Fibroblast of lung (primary cell): ENCODE measurements at places on chromosomes 4 and X.

GRCh38 chr4:75621715-75622114 is 8.6 kb downstream of the CDKL2 start:
- DNase-seq = no peak

DNA sequence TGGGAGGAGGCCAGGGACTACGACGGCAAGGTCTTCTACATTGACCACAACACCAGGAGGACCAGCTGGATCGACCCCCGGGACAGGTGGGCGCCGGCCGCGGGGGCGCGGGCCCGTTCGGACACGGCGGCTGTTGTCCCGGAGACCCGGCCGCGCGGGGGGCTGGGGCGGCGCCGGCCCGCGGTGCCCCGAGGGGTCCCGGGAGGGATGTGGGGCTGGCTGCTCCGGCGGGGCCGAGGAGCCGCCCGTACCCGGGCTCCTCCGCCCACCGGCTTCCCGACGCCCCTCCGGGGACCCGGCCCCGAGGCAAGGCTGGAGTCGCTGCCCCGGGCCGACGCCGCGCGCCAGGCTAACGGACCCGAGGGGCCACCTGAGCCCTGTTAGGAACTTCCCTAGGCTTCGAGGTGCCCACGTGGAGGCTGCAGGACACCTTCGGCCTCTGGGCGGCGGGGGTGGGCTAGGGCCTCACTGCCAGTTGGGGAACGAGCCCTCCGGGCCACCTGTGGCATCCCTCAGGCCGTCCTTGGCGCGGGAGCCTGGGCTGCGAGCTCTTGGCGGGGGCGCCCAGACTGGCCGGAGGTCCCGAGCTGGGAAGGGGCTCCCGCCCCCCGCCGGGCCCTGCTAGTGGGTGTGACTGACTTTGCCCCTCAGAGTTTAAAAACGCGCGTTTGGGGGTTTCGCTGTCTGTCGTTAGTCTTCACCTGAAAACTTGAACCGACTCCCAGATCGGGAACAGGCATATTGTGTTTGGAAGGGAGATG is 660 bp downstream of the WWC2 start:
- no peak for DNase-seq

- peak; percentile 79 for DNase-seq
Measured at GRCh38 chr4:48331577-48332330, 9.6 kb upstream of the SLAIN2 start.

GRCh38 chr4:37802068-37802666 is 24.3 kb upstream of the PGM2 start:
- peak; percentile 54 for DNase-seq

GRCh38 chr4:72077346-72077745 is 45.5 kb downstream of the NPFFR2 start:
- peak; percentile 46 for DNase-seq

DNA sequence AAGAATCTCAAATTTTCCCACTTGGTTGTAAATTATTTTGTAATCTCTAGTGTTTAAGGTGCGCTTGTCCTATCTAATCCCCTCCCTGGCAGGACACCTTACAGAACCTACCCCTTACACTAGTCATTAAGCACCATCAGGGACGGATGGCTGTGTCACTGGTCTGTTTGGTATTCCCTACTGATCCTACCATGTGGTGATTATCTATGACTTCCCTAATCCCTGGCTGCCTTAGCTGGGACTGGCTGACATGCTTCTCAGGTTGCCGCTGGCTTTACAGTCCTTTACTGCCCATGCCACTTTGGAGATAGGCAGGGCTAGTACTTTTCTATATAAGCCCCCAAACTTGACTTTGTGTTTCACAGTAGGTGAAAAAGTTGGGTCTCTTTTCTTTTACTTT is 58.6 kb downstream of the ELOVL6 start:
- no peak for DNase-seq

DNA sequence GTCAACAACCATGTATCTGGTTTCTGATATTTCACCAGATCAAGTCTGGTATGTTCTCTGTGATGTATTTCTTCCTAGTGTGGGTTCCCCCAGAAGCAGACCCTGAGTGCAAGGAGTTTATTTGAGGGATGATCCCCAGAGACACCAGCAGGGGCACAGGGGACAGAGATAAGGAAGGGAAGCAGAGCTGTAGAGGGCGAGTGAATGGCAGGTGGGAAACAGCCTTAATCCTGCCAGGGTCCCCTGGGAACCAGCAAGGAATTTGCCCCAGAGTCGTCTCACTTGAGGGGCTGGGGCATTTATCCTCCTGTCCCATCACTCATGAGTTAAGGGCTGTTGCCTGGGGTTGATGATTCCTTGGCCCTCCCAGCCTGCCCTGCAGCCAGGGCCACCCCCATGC is 206.4 kb upstream of the BCOR start:
- DNase-seq = no peak

GRCh38 chrX:148501386-148502066 is 1.1 kb downstream of the AFF2 start:
- DNase-seq = no peak

GRCh38 chrX:72042852-72043248 is 88.9 kb downstream of the RTL5 start:
- DNase-seq = no peak

GRCh38 chrX:134568285-134569016 is 89.8 kb downstream of the PLAC1 start:
- DNase-seq = no peak

DNA sequence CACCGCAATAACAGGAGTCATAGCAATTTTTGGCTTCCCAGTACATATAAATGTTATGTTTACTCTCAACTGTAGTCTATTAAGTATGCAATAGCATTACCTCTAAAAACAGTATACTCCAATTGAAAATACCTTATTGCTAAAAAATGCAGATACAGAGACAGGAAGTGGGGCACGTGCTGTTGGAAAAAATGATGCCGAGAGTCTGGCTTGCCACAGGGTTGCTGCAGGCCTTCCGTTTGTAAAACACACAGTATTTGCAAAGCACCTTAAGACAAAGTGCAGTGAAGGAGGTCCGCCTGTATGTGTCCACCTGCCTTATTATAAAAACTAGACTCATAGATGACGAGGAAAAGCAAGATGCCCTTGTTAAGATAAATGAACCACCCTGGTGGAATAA is 23.5 kb downstream of the CD99 start:
- no peak for DNase-seq

DNA sequence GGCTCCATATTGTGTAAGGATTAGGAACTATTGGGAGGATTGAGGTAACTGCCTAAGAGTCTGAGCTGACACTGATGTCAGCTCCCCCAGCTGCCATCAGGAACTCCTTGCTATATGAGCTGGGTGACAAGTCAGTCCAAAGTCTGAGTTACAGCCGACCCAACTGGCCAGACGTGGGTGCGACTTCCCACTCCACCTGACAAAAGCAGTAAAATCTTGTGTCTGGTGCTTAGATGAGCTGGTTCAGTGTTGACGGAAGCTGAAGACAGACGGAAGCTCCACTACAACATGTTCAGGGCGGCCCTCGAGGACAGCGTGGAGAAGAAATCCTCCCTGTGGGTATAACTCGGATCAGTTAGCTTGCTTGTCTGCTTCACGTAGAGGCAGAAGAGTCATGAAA is 22.8 kb upstream of the NAT8L start:
- no peak for DNase-seq

GRCh38 chr4:110510955-110511544 is 35.1 kb downstream of the ENPEP start:
- peak; percentile 79 for DNase-seq

GRCh38 chr4:83217721-83218522 is 66.7 kb downstream of the COQ2 start:
- no peak for DNase-seq

DNA sequence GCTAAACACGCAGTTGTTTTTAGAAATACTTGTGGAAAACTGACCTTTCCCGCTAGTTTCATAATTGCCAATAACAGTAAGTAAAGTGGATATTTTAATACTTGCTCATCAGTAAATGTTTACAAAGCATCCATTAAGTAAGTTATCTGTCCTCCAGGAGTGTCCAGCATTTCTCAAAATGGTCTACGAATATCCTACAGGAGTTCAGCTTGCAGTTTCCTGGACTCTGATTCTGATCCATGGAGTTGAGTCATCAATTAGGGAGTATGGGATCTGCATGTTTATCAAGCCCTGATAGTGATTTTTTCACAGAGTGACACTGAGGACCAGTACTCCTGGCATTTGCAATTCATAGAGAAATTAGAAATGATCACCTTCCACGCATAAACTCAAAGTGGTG is 325.2 kb upstream of the AADAT start:
- DNase-seq = no peak

GRCh38 chrX:113833096-113834055 is 750.5 kb upstream of the HTR2C start:
- no peak for DNase-seq

DNA sequence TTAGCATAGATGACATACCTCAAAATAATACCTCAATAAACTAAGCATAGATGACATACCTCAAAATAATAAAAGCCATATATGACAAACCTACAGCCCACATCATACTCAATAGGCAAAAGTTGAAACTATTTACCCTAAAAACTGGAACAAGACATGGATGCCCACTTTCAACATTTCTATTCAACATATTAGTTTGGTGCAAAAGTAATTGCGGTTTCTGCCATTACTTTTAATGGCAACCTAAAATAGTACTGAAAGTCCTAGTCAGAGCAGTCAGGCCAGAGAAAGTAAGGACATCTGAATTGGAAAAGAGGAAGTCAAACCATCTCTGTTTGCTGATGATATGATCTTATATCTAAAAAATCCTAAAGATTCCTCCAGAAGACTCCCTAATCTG is 250.4 kb downstream of the RAB28 start:
- no peak for DNase-seq

DNA sequence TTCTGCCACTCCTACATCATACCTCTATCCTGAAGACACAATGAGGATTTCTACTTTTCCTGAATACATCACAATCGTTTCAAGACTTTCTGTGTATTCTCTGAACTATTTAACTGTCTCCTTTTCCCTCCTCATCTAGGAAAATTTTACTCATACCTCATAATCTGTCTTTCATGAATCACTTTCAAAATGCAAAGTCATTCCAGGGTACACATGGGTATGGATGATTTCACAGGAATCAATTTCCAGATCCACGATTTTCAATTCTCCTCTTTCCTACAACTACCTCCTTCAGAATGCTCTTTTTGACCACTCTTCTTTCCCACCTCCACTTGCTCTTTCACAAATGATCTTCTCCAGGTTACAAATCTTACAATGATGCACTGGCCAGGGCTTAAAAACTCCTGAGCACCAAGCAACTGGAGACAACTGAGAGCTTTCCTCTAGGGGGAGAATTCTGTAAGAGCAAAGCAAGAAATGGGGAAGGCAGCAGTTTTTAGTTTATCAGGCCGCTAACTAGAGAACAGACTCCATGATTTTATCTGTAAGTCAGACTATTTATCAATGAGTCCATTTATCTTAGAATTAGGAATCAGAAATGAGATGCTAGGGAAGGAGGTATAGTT is 116.4 kb downstream of the PPP3CA start:
- DNase-seq = peak; percentile 39

GRCh38 chr4:116073051-116073450 is 959.6 kb upstream of the NDST4 start:
- DNase-seq = no peak

GRCh38 chr4:54231768-54232688 is 2.9 kb downstream of the PDGFRA start:
- peak; percentile 68 for DNase-seq

- no peak for DNase-seq
Measured at GRCh38 chr4:172543249-172543648, 625.4 kb upstream of the GALNT7 start.

- no peak for DNase-seq
Measured at GRCh38 chrX:138866643-138867042, 155.1 kb upstream of the FGF13 start.

DNA sequence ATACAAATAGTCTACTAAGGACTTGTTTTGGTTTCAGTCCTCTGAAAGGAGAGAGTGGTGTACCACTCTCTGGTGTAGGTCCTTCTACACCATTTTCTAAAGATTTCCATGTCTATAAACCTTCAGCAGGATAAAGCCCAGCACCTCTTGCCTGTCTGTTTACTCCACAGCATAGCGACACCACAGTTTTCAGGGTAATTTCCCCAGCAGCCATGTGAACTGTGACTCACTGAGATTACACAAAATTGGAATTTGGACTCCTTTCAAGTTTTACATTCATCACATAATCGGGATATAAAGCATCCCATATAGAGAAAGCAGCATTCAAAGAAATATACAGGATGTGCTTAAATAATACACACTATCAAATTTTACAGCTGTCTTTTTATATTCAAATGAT is 229.6 kb downstream of the PRDM5 start:
- peak; percentile 86 for DNase-seq

- DNase-seq = peak; percentile 11
Measured at GRCh38 chr4:67522230-67522629, 23.1 kb downstream of the CENPC start.

- no peak for DNase-seq
Measured at GRCh38 chr4:156344397-156344796, 390.7 kb upstream of the CTSO start.

DNA sequence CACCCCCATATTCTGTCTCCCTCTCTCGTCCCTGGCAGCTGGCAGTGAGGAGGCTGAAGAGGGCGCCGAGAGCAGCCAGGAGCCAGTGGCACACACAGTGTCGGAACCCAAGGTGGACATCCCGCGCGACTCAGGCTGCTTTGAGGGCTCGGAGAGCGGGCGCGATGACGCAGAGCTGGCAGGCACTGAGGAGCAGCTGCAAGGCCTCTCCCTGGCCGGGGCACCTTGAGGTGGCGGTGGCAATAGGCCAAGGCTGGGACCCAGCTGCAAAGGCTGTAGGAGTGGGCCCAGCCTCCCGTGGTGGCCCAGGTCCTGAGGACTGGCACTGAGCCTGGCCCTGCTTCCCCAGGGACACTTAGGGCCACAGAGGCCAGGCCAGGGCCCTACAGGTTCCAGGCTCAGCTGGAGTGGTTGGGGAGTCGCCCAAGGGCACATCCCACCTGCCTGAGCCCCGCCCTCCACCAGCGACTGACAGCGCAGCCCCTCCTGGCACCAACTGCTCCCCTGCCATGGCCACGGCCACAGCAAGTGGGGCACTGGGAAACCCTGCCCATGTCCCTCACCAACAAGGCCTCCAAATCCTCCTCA is 13.9 kb downstream of the SASH3 start:
- no peak for DNase-seq

DNA sequence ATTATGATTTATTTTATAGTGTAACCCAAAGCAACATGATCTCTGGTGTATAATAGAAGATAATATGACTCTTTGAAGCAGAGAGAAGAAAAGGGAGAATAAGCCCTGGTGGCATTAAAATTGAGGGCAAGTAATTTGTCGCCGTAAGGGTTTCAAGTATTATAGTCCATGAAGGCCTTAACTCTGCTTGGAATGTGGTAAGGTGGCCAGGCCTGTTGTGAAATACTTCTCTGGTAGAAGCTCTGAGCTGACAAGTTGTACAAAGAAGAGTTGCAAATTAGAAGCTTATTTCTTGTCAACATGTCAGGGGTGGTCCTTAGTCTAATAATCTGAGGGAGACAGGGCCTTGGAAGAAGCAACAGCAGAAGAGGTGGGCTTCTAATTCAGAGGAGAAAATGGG is 151.7 kb upstream of the HHIP start:
- DNase-seq = peak; percentile 6

DNA sequence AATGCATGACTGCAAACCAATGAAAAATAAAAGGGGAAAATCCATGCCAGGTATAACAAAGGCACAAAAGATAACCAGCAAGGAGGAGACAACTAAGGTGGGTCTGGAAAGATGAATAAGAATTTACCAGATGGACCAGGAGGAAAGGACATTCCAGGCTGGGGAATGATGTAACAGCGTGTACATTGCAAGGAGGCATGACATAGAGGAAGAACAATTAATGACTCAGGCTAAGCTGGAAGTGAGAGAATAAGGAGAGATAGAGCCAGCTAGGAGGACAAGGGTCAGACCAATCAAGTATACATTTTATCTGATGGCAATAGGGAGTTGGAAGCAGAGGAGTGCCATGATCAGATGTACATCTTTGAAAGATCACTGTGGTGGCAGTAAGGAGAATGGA is 57.0 kb downstream of the MTMR8 start:
- DNase-seq = no peak
